ENCODE measurements at places on chromosomes 13 and 19. TPM values are rescaled to one million over a fixed set of nuclear protein-coding genes. Genes with fewer than 3 reads are reported as not detected.

Gene COMP
- 0.85 TPM for total RNA-seq

Gene SPART
- total RNA-seq = 126 TPM

Gene SELENOV
- total RNA-seq = not detected

Gene PVR
- total RNA-seq = 16.8 TPM

Gene XPO4
- 10.7 TPM for total RNA-seq

Gene KLK11
- total RNA-seq = 0.93 TPM

Gene RBM26
- total RNA-seq = 16.7 TPM

Gene ZSWIM9
- total RNA-seq = 1.5 TPM

Gene GFY
- not detected for total RNA-seq

Gene IGFL2
- total RNA-seq = not detected

Gene KLK2
- total RNA-seq = not detected

Gene ZNF793
- 1.5 TPM for total RNA-seq

Gene GRIN2D
- 5.0 TPM for total RNA-seq

Gene CEACAM20
- total RNA-seq = not detected

Gene CDC16
- total RNA-seq = 40.3 TPM

Gene ZNF555
- total RNA-seq = 6.6 TPM

Gene KANK3
- total RNA-seq = 0.68 TPM

Gene GARIN5A
- total RNA-seq = not detected

Gene CEACAM3
- total RNA-seq = not detected

Gene CCDC61
- 8.5 TPM for total RNA-seq

Gene ELF1
- 28.6 TPM for total RNA-seq

Gene ZIM2
- total RNA-seq = not detected

Gene ACP4
- not detected for total RNA-seq

Gene CLDND2
- total RNA-seq = not detected

Gene PLEKHJ1
- total RNA-seq = 58.4 TPM

Gene LGI4
- 0.26 TPM for total RNA-seq

Gene ZIC2
- total RNA-seq = not detected
